ENCODE measurements at places on chromosomes 3 and 15. TPM values are rescaled to one million over a fixed set of nuclear protein-coding genes. Genes with fewer than 3 reads are reported as not detected.

The GP9 gene
- total RNA-seq = 2.6 TPM

DNA sequence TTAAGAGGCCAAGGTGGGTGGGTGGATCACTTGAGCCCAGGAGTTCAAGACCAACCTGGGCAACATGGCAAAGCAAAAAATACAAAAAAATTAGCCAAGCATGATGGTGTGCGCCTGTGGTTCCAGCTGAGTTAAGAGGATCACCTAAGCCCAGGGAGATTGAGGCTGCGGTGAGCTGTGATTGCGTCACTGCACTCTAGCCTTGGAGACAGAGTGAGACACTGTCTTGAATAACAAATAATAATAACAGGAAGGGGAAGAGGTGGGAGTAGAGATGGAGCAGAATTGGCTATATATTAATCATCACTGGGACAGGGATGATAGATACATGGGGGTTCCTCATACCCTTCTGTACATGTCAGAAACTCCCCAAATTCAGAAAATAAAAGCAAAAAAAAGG is 23.8 kb upstream of the NMB start:
- DNase-seq = no peak

The ROPN1B gene
- total RNA-seq = 0.50 TPM

- no peak for DNase-seq
These were observed 119.8 kb downstream of the PDCD6IP start for GRCh38 chr3:33918126-33918756.

DNA sequence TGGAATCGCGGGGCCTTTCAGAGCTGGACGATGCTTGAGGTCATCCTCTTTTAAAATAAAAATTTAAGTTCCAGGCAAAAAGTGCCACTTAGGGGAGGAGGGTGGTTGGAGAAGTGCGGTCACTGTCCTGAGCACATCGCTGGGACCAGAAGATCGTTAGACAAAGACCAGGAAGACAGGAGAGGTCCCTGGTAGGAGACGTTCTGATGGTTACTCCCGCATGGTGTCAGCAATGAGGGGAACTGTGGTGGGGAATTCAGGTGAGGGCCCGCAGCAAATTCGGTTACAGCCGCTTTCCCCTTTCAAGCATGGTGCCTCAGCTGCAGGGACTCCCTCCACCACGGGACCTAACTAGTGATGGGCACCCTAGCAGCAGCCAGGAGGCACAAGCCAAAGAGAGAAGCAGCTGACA is 1.0 kb upstream of the ISY1 start:
- no peak for DNase-seq

DNA sequence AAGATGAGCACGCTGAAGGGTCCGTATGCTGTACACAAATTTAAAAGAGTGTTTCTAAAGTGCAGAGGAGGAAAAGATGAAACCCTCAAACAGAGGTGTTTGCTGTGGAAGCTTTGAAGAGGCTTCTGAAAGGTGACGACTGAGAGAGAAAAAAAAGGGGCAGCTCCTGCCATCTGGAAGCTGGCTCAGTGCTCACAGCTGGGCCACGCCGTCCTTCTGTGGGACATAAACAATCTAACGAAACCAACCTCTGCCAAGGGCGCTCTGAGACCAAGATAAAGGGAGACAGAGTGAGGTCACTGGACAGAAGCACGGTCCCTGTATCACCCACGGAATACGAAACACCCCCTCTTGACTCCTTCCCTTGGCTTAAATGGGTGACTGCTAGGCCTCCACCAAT is 96.3 kb upstream of the SLC6A6 start:
- DNase-seq = no peak

DNA sequence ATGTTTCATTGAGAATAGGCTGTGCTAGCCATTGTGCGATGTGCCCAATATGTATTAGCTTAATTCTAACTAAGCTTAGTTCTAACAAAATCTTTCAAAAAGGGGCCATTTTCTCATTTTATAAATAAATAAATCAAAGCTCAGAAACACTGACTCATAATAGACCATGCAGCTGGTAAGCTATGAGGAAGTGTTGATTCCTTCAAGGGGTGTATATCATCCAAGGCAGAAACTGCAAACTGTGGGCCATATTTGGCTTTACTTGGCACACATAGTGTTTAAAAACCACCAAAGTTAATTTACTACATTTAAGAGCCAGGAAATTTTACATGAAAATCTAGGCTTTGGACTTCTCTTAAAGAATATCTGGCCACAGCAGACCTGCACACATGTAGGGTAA is 136.5 kb downstream of the ZNF621 start:
- no peak for DNase-seq

The PARP15 gene
- 11.4 TPM for total RNA-seq

DNA sequence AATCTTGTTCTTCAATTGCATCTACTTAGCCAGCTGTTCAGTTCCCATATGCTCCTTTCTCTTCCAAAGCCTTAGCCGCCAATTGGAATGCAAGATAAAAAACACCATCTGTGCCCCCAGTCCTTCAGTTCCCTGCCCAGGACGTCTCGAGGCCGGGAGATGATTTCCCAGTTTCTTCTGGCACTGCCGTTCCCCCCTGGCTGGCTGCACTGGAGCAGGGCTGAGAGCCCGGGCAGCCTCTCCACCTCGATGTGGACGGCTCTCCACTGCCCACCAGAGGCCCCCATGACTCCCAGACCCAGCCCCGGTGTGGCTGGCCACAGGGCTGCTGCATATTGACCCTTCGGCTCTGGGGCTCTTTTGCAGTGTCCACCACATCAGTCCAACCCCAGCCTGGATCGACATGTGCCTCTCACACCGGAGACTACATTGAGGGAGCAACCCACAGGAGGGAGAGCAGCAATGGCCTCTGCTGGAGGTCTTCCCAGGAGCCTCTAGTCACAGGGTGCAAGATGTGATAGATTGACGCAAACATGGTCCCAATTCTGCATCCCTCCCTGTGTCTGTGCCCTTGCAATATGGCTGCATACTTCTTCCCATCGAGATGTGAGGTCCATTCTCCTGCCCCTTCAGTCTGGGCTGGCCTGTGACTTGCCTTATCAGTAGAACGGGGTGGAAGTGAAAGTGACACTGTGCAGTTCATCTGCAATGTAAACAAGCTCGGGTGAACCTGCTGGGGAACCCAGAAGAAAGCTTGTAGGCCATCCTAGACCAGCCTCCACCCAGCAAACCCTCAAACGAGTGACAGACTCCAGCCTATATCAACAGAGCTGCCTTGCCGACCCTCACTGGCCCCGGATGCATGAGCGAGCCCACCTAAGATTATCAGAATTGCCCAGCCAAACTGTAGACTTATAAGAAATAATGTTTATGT is 52.3 kb upstream of the PRR20G start:
- no peak for DNase-seq

The GPR87 gene
- 0.24 TPM for total RNA-seq

All from lower lobe of right lung (tissue), 2 donors.